Activated T-cell treated with anti-CD3 and anti-CD28 coated beads, Interleukin-2, amount 50 U/mL, for 1 hour (primary cell): ENCODE measurements at places on chromosomes 3 and 15.

GRCh38 chr3:38646630-38647029, 2.9 kb downstream of the SCN5A start:
- no peak for DNase-seq

DNA sequence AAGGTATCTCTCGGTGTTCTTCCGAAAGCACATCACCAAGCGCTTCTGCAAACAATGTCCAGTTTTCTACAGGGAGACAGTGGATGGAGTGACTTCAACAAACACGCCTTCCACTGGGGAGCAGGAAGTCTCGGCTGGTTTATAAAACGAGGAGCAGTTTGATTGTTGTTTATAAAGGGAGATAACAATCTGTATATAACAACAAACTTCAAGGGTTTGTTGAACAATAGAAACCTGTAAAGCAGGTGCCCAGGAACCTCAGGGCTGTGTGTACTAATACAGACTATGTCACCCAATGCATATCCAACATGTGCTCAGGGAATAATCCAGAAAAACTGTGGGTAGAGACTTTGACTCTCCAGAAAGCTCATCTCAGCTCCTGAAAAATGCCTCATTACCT, 4.6 kb downstream of the CCR2 start:
- DNase-seq = no peak

- DNase-seq = no peak
Measured at GRCh38 chr3:99499235-99500158, 138.9 kb upstream of the COL8A1 start.

GRCh38 chr3:81462921-81463320, 298.5 kb downstream of the GBE1 start:
- no peak for DNase-seq

- no peak for DNase-seq
Measured at GRCh38 chr15:25608926-25609325, 170.1 kb upstream of the UBE3A start.

DNA sequence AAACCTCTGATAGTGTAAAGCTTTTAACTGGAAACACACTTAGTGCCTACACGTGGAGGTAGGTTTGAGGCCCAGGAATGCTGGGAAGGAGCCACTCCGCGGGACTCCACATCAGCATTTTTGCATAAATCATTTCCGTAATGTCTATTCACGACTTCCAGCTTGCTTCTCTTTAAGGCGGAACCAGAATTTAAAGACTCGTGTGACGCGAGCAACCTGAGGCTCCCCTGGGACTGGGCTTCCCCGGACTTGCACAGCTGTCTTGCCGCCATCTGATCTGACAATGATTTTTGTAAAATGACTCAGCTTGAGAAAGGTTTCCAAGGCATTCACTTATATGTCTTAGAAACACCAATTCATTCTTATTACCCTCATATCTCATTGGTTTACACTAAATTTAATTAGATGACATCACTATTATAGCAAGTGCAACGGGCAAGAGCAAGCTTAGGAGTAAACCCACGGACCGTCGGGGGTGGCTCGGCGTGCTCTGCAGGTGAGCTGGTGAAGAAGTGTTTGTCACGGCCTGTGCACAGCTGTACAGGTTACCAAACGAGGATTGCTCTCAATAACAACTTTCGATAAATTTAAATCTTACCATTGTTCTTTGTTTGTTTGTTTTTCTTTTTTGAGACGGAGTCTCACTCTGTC, 95.2 kb downstream of the CHSY1 start:
- no peak for DNase-seq

DNA sequence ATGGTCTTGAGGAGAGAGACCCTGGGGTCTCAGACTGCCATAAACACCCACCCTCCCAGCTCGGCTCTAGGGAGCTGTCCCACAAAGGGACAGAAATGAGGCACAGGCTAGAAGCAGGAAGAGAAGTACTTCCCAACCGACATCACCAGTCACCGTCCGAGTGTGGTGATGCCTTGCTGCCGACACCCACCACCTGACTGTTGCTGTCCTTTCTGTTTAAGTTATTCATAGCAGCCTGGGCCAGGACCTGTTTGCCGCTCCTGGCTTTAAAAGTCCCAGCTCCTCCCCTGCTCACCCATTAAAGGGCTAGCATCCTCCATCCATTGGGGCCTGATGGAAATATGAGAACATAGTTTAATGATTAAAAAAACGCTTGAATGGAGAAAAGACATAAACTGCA, 13.2 kb upstream of the SPG11 start:
- no peak for DNase-seq

DNA sequence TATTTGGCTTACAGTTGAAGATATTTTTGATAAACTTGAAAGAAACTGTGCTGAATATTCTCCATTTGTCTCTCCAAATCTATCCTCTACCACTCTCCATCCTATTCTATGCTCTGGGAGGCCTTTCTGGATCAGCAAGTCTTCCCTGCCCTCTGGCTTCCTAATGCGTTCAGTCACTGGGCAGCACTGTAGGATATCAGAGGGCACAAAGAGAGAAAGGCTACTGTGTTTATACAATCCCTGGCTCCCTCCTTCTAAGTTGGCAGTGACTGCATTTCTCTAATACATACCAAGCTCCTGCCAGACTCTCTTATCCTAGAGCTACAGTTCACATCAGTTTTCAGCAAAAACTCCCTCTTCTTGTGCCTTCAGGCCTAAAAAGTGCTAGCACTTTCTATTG, 102.1 kb upstream of the FHIT start:
- DNase-seq = no peak

- no peak for DNase-seq
Measured at GRCh38 chr3:72887343-72887704, 522 bp upstream of the GXYLT2 start.

DNA sequence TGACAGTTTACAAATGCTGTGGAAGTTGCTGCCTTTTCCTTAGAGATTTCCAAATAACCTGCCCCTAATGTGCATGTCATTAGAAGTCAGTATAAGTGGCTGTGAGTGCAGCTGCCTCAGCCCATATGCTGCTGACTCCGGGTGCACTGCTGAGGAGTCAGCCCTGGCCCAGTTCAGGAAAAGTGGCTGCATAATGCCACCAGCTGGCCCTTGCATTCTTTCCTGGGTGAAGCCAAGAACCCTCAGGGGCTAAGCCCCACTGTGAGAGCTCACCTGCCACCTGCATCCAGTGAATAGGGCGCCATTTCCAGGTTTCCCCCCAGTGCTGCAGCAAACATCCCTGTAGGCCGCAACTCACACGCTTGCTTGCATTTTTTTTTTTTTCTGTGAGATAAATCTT, 139.9 kb downstream of the TJP1 start:
- DNase-seq = no peak

- no peak for DNase-seq
Measured at GRCh38 chr3:110253794-110254193, 817.8 kb upstream of the NECTIN3 start.

GRCh38 chr15:45378149-45378912, at the start of gene GATM:
Gene GATM, minus strand, starts transcription at chr15:45378544. Its CDS starts 91 bp downstream, at chr15:45378453.
- peak; percentile 64 for DNase-seq

GRCh38 chr3:45366290-45366689, 22.1 kb upstream of the LARS2 start:
- DNase-seq = no peak
